Hindlimb muscle (tissue), 1 donor: ENCODE measurements at places on chromosomes 12 and 14. TPM values are rescaled to one million over a fixed set of nuclear protein-coding genes. Genes with fewer than 3 reads are reported as not detected.

KCNJ8 gene
- 33.8 TPM for polyA plus RNA-seq

ALG10B gene
- polyA plus RNA-seq = 6.2 TPM

GRCh38 chr14:73758392-73759182 lies 44.4 kb upstream of the PNMA1 start:
- DNase-seq = no peak

SAV1 gene
- polyA plus RNA-seq = 24.6 TPM
